ENCODE measurements at places on chromosomes 12 and 14. TPM values are rescaled to one million over a fixed set of nuclear protein-coding genes. Genes with fewer than 3 reads are reported as not detected.

GRCh38 chr12:105018012-105018411 is 31.9 kb downstream of the NOPCHAP1 start:
- DNase-seq = no peak

GRCh38 chr14:87199381-87199780 is 793.6 kb downstream of the GALC start:
- DNase-seq = no peak

DNA sequence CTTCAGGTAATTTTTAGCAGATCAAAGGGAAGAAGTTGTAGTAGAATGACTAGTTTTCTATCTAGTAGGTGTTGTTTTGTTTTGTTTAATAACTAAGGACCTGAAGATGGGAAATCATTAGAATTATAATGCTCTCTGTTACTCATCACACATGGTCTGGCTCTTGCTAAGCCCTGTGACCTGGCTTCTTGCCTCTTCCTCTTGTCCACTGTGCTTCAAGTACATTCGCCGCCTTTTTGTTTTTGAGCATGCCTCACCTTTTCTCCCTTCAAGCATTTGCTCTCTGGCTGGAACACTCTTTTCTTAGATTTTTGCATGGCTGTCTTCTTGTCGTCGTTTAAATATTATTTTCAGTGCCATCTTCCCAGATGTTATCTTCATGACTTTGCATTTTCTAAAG is 47.7 kb downstream of the DAAM1 start:
- DNase-seq = no peak

GRCh38 chr14:95467232-95467631 is 49.2 kb downstream of the SYNE3 start:
- no peak for DNase-seq

DNA sequence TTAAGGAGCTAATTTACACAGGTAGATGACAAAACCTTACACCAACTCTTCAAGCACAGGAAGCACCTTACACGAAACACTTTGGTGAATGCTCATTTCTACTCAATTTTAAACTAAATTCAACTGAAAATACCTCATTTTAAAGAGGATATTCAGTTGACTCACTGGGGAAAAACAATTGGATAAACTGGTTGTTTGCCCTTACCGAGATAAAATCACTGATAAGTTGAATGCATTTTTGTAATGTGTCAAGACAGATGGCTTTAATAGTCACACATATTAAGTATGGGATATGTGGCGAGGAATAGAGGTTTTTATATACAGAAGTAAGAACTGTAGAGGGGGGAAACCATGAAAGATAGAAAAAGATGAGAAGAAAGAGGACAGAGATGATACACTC is 105.4 kb downstream of the HMGA2 start:
- DNase-seq = no peak

DNA sequence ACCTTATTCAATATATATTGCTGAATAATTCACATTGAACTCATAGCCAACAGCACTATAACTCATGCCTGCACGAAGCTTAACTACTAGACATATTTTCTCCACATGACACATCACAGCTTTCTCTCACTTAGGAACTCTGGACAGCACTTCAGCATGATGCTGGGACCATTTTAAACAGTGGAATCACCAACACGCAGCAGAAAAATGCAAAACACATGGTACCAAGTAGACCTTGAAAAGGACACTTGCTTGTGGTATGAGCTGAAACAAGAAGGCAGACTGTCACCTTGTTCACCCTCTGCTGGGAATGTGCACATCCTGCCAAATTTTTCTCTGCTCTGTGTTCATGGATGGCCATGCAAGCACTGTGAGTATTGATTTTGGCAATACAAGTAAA is 34.8 kb upstream of the CD9 start:
- DNase-seq = no peak

DNA sequence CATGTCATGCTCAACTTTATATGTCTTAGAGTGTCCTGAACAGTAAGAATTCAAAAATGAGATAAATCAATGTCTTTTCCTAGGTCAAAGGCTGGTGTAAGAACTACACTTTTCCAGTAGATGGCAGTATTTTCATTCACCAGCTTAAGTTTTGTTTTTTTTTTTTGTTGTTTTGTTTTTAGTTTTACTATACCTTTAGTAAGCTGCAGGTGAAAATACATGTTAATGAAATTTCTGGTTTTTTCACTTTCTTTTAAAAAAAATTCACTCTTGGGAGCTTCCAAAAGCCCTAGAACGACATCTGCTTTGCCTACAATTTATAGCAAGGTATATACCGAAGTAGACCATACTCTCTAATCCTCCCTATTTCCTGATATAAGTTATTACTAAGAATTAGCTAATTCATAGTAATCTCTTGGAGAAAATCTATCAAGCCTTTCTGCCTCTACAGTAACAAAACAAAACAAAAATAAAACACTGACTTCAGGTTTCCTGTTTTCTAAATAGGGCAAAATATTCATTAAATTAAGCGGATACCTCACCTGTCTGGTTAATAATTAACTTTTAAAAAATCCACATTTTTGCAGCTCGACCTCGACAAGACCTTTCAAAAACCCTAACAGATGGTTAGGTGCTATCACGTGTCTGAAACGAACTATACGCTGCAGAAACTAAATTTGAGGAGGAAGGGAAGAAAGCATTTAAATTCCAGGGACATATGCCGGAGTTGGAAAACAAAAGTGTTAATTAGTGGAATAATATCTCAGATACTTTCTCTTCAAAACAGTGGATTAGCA is 2.7 kb upstream of the SAMD4A start:
- no peak for DNase-seq

DNA sequence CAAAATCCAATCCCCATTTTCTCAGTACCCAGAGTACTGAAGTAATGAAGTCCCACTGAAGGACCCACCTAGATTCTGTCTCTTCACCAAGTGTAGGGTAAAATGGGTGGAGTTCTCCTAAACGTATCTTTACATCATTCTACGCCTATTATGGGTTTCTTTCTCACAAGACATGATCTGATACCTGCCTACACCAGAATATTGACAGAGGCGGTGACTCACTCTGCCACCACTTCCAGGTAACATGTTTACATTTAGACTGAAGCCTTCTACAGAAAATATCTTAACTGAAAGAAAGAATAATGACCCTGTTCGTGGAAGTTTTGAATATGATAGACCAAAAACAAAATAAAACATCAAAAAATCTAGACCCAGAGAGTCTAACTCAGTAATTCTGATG is 89.8 kb downstream of the BTG1 start:
- peak; percentile 80 for DNase-seq

- no peak for DNase-seq
Observed at GRCh38 chr12:103456006-103456405, 39.8 kb downstream of the C12orf42 start.

DNA sequence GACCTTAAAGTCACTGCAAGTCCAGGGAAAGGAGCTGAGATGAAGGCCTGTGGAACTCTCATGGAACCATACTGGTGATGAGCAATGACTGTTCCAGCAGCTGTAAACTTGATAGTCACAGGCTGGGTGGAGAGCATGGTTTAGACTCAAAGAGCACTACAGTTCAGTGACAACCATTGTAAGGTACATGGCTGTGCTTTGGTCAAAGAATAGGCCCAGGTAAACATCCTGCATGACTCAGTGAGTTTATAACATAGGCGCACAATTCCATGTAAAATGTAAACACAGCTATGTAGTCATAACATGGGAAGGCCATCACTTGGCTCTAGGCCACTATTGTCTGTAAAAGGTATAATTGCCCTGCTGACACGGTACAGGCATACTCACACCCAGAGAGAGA is 119.3 kb upstream of the FSCB start:
- DNase-seq = no peak

- no peak for DNase-seq
Observed at GRCh38 chr12:107126796-107127481, 33.6 kb upstream of the CRY1 start.

GRCh38 chr12:30257618-30258017 is 438.1 kb downstream of the IPO8 start:
- no peak for DNase-seq

DNA sequence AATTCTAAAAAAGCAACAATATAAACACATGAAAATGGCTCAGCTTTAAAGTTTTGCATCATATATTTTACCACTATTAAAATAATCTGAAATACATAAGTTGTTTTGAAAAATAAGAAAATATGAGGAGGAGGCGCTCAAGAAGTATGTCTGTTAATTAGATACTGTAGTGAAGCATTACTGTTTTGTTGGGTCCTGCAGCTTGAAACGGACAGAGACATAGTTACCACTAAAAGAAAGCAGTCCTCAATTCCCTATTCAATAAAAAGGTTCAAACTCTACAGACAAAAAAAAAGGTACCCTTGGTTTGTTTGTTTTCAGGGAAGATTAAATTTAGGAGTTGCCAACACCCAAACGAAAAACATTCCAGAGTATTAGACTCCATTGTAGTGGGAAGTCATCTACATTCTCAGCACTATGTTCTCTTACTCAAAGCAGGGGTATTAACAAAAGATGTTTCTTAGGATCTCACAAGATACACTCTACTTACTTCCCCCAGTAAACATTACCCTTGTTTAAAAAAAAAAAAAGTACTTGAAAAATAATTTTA is 3.0 kb downstream of the PAWR start:
- DNase-seq = no peak

DNA sequence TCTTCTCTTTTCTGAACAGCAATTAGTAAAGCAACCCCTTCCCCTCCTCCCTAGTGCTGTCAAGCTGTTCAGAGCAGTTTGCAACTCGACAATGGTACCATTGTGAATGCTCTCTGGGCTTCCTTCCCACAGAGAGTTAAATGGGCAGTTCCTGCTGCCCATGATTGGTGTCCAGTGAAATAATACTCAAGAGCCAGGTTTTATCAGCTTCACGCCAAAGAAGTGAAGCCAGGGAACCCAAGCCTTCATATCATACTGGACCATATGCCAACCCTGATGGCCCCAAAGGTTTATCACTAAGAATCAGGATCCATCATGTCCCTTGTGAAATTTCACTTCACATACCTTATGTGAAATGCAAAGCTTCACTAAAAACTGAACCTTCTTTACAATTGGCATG is 24.7 kb downstream of the INSM2 start:
- no peak for DNase-seq

DNA sequence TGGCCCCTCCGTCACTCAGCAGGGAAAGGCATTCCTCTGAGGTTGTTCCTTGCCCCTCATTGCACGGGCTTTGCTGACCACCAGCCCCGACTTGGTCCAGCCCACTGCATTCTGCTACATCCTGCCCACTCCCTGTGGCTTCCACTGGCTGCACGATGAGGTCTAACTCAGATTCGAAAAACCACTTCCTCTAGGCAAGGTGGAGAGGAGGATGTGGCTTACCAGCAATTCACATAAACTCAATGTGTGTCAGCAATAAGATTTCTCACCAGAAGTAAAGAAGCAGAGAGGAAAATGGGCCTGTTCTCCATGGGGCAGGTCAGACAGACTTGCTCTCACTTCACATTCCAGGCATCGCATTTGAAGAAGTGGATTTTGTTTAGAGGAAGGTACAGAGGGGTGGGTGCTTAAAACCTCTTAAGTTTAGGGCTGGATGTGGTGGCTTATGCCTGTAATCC is 14.7 kb downstream of the GPR68 start:
- peak; percentile 86 for DNase-seq

GRCh38 chr12:21683115-21683514 is 25.5 kb upstream of the LDHB start:
- no peak for DNase-seq

DNA sequence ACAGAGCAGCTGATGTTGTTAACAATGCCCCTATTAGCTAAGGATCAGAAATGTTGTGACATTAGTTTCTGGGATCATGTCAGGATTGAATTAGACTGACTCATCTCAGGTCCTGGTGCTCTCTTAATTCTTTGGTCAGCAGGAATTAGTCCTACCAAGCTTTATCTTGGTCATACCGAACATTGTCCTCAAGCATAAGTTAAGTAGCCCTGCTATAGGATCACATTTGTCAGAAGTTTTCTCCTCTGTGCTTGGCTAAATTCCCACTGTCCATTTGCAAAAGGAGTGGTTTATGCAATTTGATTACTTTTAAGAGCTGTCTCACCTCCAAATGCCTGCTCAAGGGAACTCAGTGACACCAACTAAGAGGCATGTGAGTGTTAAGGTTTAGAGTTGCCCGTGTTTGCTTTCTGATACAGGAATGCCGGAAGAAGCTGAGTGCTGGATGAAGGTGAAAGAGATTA is 48.4 kb upstream of the IFNG-AS1 start:
- no peak for DNase-seq

GRCh38 chr12:47868041-47868440 is 36.8 kb downstream of the VDR start:
- DNase-seq = no peak

- no peak for DNase-seq
Observed at GRCh38 chr12:79174626-79175025, 310.1 kb downstream of the SYT1 start.

DNA sequence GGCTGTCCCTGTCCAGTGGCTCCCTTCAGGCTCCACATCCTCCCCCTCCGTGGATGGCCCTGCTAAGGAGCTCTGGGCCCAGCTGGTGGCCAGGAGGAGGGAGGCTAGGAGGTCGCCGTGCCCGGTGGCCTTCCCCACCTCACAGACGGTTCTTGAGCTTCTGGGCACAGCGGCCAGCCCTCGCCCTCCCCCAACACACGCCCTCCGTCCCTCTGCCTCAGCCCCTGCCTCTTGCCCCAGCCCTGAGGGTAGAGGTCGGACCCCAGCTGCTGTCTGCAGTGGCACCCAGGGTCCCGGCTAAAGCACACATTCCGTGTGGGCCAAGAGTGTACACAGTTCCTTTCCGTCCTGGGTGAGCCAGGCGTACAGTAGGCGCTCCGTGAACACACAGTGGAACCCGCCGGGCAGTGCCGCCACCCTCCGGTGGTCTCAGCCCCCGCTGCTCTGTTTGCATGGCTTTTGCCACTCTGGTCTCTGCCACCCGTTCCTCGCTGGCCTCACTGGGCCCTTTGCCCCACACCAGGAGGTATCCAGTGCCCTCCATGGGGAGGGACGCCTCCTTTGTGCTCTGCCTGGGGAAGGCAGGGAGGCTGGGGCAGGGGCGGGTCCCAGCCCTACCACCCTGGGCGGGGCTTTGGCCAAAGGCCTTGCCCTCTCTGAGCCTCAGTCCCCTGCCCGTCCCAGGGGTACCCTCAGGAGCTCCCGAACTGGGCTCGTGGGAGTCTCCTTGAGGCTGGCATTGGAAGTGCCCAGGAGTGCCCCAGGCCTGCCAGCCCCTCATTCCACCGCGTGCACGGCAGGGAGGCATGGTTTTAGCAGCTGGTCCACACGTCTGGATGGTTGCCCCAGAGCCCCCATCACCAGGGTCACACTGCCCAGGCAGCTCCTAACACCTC is 13.0 kb downstream of the TRMT61A start:
- no peak for DNase-seq

The HSPB8 gene
- total RNA-seq = not detected

The GUCY2C gene
- total RNA-seq = not detected

The APOLD1 gene
- total RNA-seq = 4.4 TPM

The RASSF8 gene
- 0.29 TPM for total RNA-seq

The ASCL1 gene
- not detected for total RNA-seq

The KRT75 gene
- total RNA-seq = not detected

The RNFT2 gene
- total RNA-seq = 15.9 TPM

The YY1 gene
- total RNA-seq = 98.2 TPM

The SYNDIG1L gene
- total RNA-seq = not detected

The KIF26A gene
- total RNA-seq = 0.38 TPM

The VRTN gene
- not detected for total RNA-seq

The OR4E2 gene
- total RNA-seq = not detected

The CARMIL3 gene
- 1.00 TPM for total RNA-seq

The LAG3 gene
- total RNA-seq = 169 TPM

The MANSC1 gene
- total RNA-seq = 2.2 TPM
